ENCODE measurements at places on chromosomes 6 and 20.

DNA sequence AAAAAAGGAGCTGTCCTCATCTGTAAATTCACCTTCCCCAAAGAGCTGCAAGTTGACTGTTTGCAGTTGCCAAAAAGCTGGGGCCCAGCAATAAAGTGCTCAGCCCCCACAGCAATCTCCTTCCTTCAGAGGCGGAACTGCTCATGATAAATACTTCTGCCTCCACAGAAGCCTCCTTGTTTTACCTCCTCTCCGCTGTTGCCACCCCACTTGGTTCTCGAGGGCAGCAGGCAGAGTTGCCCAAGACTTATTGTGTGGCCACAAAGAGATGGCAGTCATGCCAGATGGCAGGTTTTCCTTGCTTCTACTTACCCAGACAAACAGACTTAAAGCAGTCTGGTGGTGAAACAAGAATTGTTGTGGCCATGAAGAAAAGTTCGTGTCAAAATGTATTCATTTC lies 66.3 kb downstream of the SLX4IP start:
- no peak for DNase-seq

DNA sequence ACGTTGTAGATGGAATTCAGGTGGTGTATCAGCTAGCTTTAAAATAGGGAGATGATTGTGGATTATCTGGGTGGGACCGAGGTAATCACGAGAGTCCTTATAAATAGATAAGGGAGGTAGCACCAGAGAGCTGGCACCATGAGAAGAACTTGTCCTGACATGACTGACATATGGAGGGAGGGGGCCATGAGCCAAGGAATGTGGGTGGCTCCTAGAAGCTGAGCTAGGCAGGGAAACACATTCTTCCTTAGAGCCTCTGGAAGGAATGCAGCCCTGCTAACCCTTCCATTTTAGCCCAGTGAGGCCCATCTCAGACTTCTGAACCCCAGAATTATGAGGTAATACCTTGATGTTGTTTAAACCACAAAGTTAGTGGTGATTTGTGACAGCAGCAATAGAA lies 321.1 kb upstream of the SULF2 start:
- DNase-seq, result no peak

GRCh38 chr6:4057036-4057435 lies 21.9 kb downstream of the FAM217A start:
- no peak for DNase-seq

GRCh38 chr6:109300874-109301273 lies 81.4 kb downstream of the CD164 start:
- no peak for DNase-seq

DNA sequence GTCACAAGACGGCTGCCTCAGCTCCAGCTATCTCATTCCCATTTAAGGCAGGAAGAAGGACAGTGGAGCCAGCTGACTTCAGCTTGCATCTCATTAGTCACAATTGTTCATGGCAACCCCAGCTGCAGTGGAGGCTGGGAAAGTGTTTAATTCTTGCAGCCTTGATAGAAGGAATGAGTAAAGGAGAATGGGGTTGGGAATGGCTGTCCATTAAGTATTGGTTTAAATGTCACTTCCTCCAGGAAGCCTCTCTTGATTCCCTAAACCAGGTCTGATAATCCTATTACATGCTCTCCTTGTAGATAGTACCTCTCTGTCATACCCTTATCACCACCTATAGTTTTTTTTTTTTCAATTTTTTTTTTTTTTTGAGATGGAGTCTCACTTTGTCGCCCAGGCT lies 166.4 kb downstream of the TFAP2C start:
- no peak for DNase-seq

GRCh38 chr6:37538107-37538506 lies 38.4 kb upstream of the CCDC167 start:
- DNase-seq, result no peak

GRCh38 chr6:42232035-42232434 lies 14.4 kb upstream of the MRPS10 start:
- DNase-seq, result no peak

DNA sequence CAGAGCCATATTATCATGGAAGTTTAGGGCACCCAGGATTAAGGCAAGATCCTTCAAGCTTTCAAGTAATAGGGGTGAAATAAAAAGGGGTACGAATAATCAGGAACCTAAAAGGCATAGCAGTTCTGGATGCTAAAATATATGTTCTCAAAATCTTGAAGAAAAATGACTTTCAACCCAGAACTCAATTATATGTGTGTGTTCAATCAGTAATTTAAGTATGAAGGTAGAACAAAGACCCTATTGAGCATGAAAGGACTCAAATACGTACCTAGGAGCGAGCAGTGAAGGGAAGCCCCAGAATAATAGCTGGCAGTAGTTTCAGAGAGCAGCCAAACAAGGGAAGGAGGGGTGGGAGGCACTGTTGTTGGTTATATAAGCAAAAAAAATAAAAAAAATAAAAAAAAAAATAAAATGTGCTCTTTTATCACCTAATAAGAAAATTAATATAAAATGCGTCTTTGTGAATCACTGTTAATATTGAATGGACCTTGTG lies 45.4 kb downstream of the MYO6 start:
- DNase-seq, result no peak

DNA sequence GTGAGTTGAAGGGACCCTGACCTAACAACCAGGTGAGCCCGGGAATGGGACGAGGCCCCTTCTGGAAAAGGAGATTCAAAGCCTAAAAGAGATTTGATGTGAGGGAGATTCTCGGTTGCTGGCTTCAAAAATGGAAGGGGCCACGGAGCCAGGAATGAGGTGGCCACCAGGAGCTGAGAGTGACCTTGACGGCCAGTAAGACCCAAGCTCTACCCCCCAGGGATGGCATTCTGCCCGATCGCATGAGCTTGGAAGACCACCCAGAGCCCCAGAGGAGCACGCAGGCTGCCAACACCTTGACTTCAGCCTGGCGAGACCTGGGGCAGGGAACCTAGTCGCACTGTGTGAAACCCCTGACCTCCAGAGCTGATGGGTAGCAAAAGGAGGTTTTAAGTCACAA lies 163.9 kb downstream of the BMP7 start:
- DNase-seq, result no peak

DNA sequence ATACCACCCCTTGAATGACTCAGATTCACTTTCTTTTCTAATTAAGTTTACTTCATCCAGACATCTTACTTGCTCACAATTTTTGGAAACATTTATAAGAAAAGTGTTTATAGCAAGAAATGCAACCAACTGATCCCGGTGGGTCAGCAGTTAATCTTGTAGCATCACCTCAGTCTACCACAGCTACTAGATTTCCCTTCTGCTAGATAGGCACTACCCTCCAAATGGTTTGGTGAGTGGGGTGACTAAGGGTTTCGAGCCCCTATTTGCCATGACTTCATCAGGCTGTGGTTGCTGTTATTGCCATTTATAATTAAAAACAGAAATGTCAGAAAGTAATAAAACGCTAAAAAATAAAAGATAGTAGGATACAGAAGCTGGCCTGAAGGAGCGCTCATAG lies 930.1 kb upstream of the GJE1 start:
- no peak for DNase-seq

- no peak for DNase-seq
Observed at GRCh38 chr6:6701864-6702263, 113.3 kb downstream of the LY86 start.

- no peak for DNase-seq
Observed at GRCh38 chr6:45998524-45998923, 17.1 kb downstream of the CLIC5 start.

- DNase-seq, result no peak
Observed at GRCh38 chr20:43914311-43915210, at the start of gene TOX2. Gene TOX2, plus strand, starts transcription at chr20:43914852. Its CDS starts 40 bp downstream, at chr20:43914892.

GRCh38 chr20:36405255-36405654 lies 99.1 kb downstream of the DLGAP4 start:
- no peak for DNase-seq

- DNase-seq, result no peak
Observed at GRCh38 chr6:40195428-40196134, 261.3 kb upstream of the MOCS1 start.

- peak; percentile 75 for DNase-seq
Observed at GRCh38 chr20:2799688-2800520, 523 bp downstream of the CPXM1 start.

- no peak for DNase-seq
Observed at GRCh38 chr20:8373579-8373978, 241.5 kb downstream of the PLCB1 start.

GRCh38 chr20:16020971-16021370 lies 552.3 kb downstream of the KIF16B start:
- DNase-seq, result no peak

- peak; percentile 82 for DNase-seq
Observed at GRCh38 chr6:110814102-110815014, 911 bp downstream of the CDK19 start.

DNA sequence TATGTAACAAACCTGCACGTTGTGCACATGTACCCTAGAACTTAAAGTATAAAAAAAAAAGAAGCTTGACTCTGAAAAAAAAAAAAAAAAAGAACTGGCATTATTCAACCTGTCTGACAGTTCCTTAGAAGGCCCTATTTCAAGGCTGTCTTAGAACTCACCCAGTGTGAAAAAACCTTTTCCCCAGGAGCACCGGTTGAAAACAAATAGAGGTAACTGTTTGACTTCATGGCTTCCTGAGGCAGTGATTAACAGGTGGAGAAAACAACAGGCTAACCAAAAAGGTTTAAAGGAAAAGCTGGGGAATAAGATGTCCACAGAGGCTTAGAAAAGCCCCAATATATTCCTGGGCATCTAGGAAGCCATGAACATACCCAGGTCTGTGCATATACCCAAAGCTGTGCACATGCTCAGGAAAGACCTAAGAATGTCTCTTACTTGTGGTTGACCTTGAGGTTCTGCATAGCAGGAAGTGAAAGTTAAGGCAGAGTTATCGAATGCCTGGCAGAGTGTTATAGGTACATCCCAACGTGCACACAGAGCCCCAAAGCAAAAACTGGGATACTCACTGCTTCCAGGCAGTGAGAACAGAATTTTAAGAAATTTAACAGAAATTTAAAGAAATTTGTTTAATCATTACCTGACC lies 7.0 kb downstream of the UQCC1 start:
- no peak for DNase-seq

- DNase-seq, result no peak
Observed at GRCh38 chr6:39178804-39179203, 50.5 kb downstream of the KCNK5 start.

DNA sequence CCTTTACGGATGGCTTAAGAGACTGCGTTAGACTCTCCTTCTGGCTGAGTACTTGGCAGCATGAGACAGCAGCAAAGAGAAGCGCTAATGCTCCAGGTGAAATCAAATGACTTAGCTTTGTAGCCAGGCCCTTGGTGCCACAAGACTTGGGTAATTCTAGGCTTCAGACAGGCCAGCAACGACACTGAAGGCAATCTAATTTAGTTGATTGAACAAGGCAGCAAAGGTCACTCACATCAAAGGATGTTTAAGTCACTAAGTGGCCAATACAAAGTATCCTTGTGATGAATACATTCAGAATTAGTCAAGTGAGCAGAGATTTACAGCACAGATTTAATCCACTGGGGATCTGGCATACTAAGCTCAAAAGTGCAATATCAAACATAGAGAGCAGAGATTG lies 113.2 kb downstream of the FAM83B start:
- DNase-seq, result no peak

DNA sequence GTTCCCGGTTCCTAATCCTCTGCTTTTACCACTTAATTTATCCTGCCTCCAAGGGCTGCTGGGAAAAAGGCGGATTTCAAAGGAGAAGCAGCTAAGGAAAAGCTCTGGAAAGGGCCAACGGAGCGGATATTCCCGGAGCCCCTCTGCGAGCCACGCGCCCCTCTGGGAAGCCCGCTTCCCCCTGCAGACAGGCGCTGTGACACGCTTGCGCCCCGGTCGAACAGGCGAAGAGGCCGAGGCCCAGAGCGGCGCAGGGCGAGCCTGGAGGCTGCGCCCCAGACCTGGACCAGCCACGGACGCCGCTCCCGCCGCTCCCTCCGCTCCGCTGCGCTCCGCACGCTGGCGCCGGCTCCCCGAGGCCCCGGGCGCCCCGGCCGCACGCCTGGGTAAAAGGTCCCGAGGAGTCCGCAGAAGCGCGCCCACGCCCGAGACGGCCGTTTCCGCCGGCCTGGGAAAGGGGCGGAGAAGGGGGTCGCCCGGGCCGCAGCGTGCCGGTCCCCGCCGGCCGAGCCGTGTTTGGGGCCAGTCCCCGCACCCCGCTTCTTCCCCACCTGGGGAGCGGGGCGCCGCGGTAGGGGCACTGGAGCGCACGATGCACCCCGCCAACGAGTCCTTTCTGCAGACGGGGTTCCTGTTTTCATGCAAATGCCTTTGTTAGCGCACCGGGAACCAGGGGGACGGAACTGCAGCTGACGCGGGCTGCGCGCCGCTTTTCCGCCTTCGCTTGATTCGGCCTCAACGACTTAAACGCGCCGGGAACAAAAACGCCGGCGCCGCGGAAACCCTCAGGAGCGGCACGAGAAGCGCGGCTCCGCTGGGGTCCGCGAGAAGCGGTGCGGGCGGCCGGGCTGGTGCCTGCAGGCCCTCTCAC lies 91.9 kb upstream of the SIRPA start:
- peak; percentile 92 for DNase-seq

DNA sequence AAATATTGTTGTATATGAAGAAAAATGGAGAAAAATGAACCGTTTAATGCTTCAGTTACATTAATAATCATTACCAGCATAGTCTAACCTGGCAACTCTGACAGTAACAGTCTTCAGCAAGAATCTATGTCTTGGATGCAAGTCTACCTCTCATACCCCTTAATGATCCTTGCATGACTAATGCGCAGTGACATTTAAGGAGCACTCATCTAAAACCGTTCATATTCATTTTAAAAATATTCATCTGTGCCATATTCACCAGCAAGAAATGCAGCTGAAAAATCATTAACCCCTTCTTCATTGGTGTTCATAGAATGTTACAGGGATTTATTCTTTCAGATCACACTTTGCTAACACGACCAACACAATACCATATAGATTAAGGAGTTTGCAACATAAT lies 227.2 kb upstream of the ASCC3 start:
- no peak for DNase-seq

DNA sequence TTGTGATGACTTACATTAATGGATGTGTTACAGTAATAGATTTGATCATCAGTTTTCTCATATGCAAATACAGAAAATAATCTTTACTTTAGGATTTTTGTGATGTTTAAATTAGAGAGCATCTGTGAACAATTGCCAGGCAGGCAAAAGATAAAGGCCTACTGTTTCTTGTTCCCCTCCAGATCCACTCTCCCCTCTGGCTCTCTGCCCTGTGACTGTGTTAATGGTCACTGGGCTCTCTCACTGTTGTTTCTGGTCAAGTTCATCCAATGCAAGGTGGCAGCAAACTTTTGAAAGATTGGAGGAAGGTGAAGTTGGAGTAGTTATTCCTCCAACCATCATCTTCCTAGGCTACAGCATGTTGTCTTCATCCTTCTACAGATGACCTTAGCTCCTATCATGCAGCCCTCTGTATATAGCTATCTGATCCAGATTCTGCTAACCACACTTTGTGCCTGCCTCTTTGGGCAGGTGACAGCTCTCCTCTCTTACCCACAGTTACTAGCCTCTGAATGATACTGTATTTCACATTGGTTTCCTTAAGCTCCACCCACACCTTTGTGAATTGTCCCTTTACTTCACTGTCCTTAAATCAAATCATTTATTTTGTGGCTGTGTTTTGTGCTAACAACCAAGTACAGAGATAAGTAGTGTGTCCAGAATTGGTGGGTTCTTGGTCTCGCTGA lies 48.9 kb upstream of the ARG1 start:
- no peak for DNase-seq
